ENCODE measurements at places on chromosomes 3 and 15. TPM values are rescaled to one million over a fixed set of nuclear protein-coding genes. Genes with fewer than 3 reads are reported as not detected.
A peak's percentile ranks its signal among the peaks of the same experiment; 100 is the strongest.

GRCh38 chr3:13281507-13282357 is 138.4 kb downstream of the NUP210 start:
- H3K36me3 ChIP-seq = no peaks in the 10 kb centered on the region
- peaks cover 47% of the 10 kb centered on the region for H3K27me3 ChIP-seq
- no peak for DNase-seq
- peaks cover 23% of the 10 kb centered on the region for H3K4me1 ChIP-seq
- peak overlapping the region; percentile 48 for H3K4me3 ChIP-seq

DNA sequence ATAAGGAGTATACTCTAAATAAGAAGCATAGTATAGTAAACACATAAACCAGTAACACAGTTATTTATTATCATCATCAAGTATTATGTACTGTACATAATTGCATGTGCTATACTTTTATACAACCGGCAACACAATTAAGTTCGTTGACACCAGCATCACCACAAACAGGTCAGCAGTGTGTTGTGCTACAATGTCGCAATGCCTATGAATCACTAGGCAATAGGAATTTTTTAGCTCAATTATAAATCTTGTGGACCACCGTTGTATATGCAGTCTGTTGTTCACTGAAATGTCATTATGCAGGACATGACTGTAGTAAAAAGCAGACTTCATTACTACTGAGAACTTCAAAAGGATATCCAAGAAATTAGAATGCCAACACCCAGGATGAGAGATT is 177.0 kb downstream of the PDCD6IP start:
- no peak overlapping the region for H3K27ac ChIP-seq
- H3K4me3 ChIP-seq = no peak overlapping the region

Gene COL7A1
- total RNA-seq = 596 TPM

Gene BRK1
- 86.0 TPM for total RNA-seq

- no peaks in the 10 kb centered on the region for H3K36me3 ChIP-seq
- DNase-seq = no peak
- no peak overlapping the region for H3K4me3 ChIP-seq
- H3K27me3 ChIP-seq = no peaks in the 10 kb centered on the region
These were observed 18.3 kb downstream of the MYZAP start for GRCh38 chr15:57609805-57610529.
